Esophagus muscularis mucosa (tissue), 4 donors: ENCODE measurements at places on chromosomes 5 and 9. TPM values are rescaled to one million over a fixed set of nuclear protein-coding genes. Genes with fewer than 3 reads are reported as not detected.

Gene PCDHB14
- total RNA-seq = 8.7 TPM

DNA sequence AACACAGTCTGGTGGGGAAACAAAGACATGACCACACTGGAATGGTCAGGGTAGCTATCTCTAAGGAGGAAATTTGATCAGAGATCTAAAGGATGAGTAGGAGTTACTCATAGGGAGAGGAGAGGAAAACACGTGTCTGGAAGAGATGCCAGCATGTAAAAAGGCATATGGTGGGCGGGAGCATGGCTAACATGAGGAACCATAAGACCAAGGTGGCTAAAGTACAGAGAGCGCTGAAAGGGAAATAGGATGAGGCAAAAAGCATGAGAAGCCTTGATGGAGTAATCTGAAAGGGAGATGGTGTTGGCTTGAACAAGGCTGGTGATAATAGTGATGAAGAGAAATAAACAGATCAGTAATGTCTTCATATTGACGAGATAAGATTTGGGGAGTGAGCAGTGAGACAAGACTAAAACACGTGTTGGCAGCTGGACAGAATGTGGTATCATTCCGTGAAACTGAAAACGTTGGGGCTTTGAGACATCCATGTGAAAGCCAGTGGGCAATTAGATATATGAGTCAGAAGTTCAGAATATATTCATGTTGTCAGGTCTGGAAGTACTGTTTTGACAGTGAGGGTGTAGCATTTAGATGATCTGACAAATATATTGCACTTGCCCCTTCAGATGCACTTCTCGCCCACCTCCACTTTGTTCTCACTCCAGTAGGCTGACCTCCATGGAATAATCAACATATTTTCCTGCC lies 209.1 kb upstream of the KCNN2 start:
- no peaks in the 10 kb centered on the region for H3K4me1 ChIP-seq
- H3K27ac ChIP-seq = no peak overlapping the region
- no peak for DNase-seq
- H3K4me3 ChIP-seq = no peak overlapping the region
- H3K27me3 ChIP-seq = no peaks in the 10 kb centered on the region
- no peaks in the 10 kb centered on the region for H3K36me3 ChIP-seq

DNA sequence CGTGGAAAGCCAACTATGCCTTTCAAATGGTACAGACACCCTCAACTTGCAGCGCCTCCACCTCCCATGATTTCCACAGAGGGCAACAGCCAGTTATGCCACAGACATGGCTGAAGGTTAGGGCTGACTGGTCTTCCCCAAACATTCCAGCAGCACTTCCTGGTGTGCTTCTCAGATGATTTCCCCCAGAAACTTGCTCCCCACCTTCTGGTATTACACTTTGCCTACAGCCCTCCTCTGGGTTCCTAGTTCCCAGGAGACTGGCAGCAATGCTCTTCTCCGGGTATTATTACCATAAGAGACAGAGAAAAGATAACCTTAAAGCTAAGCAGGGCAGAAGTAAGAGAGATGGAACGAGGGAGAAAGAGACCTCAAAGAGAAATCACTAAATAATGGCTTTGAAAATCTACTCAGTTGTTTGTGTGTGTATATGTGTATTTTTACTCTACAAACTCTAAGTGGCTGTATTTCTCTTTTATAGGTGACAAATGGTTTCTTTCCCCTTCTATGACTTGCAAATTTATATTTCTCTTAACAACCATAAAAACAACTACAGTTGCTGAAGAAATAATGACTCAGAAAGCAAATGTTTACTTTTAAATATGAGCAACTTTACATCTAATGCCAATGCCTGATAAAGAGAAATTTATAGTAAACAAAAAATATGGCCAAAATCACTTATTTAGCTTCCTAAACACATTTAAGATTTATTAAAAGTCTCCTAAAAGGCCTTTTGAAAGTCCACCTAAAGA lies 133.8 kb downstream of the PDE4D start:
- H3K4me3 ChIP-seq = no peak overlapping the region
- H3K36me3 ChIP-seq = no peaks in the 10 kb centered on the region
- no peaks in the 10 kb centered on the region for H3K4me1 ChIP-seq
- DNase-seq = no peak
- H3K27ac ChIP-seq = no peak overlapping the region

GRCh38 chr9:28365020-28365640 lies 791.8 kb upstream of the C9orf72 start:
- H3K4me1 ChIP-seq = no peaks in the 10 kb centered on the region
- no peak overlapping the region for H3K27ac ChIP-seq
- no peak for DNase-seq

DNA sequence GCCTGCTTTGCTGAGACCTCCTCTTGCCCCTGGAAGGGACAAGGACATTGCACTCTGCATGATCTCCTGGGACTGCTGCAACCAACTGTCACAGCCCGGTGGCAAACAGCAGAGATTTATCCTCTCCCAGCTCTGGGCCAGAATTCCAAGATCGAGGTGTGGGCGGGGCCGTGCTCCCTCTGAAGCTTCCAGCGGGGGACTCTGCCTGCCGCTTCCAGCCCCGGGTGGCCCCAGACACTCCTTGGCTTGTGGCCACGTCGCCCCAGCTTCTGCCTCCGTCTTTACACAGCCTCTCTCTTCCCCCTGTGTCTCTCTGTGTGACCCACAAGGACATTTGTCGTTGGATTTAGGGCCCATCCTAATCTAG lies 67.1 kb downstream of the COL5A1 start:
- DNase-seq = no peak
- H3K27ac ChIP-seq = peak overlapping the region; percentile 87
- no peak overlapping the region for H3K4me3 ChIP-seq
- H3K4me1 ChIP-seq = peaks cover 57% of the 10 kb centered on the region
- no peaks in the 10 kb centered on the region for H3K36me3 ChIP-seq

DNA sequence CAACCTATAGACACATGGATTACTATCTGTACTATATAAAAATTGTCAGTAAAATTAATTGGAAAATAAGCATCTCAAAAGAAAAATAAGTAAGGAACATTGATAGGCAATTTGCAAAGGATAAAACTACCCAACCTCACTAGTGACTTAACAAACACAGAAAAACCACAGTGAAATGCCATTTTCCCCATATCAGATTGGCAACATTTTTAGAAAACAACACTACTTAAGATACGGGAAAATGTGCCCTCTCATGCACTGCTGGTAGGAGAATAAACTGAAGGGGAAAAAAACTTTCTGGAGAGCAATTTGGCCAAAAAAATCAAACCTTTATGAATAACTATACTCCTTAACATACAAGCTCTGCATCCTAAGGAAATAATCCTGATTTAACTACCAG lies 254.0 kb downstream of the DEPDC1B start:
- H3K4me1 ChIP-seq = no peaks in the 10 kb centered on the region
- no peaks in the 10 kb centered on the region for H3K27me3 ChIP-seq
- H3K36me3 ChIP-seq = no peaks in the 10 kb centered on the region
- no peak overlapping the region for H3K4me3 ChIP-seq

Gene C9orf153
- total RNA-seq = not detected

DNA sequence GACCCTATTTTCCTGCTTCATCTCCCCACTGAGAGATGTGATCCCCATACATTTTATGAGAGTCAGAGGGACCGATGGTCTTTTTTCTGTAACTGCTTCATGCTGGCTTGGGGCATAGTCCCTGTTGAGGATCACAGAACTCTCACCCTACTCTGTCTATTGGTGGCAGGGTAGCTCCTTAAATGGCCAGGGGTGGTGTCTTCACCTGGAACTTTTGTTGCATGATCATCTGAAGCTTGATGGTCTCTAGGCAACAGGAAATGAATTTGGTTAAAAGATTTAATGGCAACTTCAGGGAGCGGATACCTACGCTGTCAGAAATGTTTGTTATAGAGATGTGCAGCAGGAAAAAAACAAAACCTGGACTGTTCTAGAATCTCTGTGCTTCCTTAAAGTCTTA lies 87.0 kb upstream of the GLIS3 start:
- no peak overlapping the region for H3K27ac ChIP-seq
- DNase-seq = no peak

Gene LRRC26
- total RNA-seq = not detected

GRCh38 chr5:334903-335739 lies 13.6 kb downstream of the AHRR start:
- H3K4me3 ChIP-seq = no peak overlapping the region
- H3K36me3 ChIP-seq = no peaks in the 10 kb centered on the region
- H3K27me3 ChIP-seq = no peaks in the 10 kb centered on the region
- DNase-seq = no peak

- no peaks in the 10 kb centered on the region for H3K4me1 ChIP-seq
- H3K27me3 ChIP-seq = no peaks in the 10 kb centered on the region
- no peak overlapping the region for H3K27ac ChIP-seq
- H3K4me3 ChIP-seq = no peak overlapping the region
- H3K36me3 ChIP-seq = no peaks in the 10 kb centered on the region
- DNase-seq = no peak
These were observed 17.7 kb upstream of the FAM174A start for GRCh38 chr5:100517301-100517974.

Gene LURAP1L
- 22.0 TPM for total RNA-seq

DNA sequence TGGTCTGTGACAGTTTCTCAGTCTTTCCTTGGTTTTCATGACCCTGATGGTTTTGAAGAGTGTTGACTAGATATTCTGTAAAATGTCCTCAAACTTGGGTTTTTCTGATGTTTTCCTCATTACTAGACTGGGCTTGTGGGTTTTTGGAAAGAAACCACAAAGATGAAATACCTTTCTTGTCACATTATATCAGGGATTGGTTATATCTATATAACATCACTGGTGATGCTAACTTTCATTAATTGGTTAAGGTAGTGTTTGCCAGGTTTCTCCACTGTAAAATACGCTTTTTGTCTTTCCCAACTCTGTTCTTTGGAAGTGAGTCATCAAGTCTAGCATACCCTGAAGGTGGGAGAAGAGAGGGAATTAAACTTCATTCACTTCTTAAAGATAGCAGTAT lies 3.3 kb upstream of the IL31RA start:
- H3K36me3 ChIP-seq = no peaks in the 10 kb centered on the region
- no peak for DNase-seq
- H3K4me3 ChIP-seq = no peak overlapping the region
- H3K4me1 ChIP-seq = no peaks in the 10 kb centered on the region
- no peak overlapping the region for H3K27ac ChIP-seq

DNA sequence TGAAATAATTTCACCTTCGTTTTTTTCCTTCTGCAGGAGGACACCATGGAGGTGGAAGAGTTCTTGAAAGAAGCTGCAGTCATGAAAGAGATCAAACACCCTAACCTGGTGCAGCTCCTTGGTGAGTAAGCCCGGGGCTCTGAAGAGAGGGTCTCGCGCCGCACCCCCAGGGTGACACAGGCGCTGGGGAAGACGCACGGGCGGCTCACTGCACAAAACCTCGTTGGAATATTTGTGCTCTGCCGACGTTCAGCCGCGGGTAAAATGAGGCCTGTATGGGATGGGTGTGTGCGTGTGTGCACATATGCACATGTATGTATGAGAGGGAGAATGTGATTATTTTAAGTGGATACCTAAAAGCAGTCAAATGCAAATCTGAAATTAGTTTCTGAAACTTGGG lies 24.5 kb downstream of the QRFP start:
- H3K4me3 ChIP-seq = no peak overlapping the region
- H3K4me1 ChIP-seq = peaks cover 78% of the 10 kb centered on the region
- no peak for DNase-seq
- peak overlapping the region; percentile 70 for H3K27ac ChIP-seq
- H3K27me3 ChIP-seq = no peaks in the 10 kb centered on the region

DNA sequence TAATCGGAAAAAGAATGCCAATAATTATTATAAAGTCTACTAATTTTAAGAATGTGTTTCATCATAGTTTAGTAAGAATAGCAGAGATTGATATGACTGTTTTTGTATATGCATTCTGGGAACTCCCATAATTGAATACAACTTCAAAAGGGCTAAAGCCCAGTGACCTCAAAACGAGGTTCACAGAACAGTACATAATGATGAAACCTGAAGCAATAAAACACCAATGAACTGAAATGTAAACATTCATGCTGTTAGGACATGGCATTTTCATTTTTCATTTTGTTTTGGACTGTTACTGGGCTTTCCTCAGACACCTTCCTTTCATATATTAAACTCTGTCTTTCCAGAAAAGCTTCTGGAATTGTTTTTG lies 684 bp upstream of the JMY start:
- H3K4me3 ChIP-seq = peak overlapping the region; percentile 92
- DNase-seq = no peak
- H3K27ac ChIP-seq = peak overlapping the region; percentile 94
- peaks cover 39% of the 10 kb centered on the region for H3K4me1 ChIP-seq

Gene EPB41L4B
- total RNA-seq = 0.42 TPM

Gene HNRNPA0
- 14.5 TPM for total RNA-seq

Gene PKD2L2
- not detected for total RNA-seq

Gene TSSK1B
- not detected for total RNA-seq

GRCh38 chr5:14917719-14918118 lies 46.1 kb upstream of the ANKH start:
- no peaks in the 10 kb centered on the region for H3K36me3 ChIP-seq
- H3K27ac ChIP-seq = no peak overlapping the region
- no peaks in the 10 kb centered on the region for H3K27me3 ChIP-seq
- no peak for DNase-seq

DNA sequence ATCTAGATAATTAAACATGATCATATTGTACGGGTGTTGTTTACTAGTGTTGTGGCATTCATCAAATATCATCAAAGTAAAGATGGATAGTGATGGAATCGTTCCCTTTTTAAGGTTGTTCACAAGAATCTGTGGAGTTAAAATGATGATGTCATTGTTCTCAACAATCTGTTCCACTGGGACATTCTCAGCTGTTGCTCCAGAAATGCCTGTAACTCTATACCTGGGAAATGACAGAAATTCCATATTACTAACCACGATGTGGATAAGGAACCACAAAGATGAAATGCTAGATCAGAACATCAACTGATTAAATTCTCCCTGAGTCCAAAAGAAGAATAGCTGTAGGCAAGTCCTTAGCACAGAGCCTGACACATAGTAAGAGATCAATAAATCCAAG lies 38.0 kb downstream of the RIGI start:
- no peaks in the 10 kb centered on the region for H3K4me1 ChIP-seq
- H3K4me3 ChIP-seq = no peak overlapping the region
- H3K27me3 ChIP-seq = no peaks in the 10 kb centered on the region
- H3K27ac ChIP-seq = no peak overlapping the region
- H3K36me3 ChIP-seq = peaks cover 34% of the 10 kb centered on the region

GRCh38 chr5:61273279-61273975 lies 58.6 kb upstream of the ZSWIM6 start:
- H3K36me3 ChIP-seq = no peaks in the 10 kb centered on the region
- H3K27me3 ChIP-seq = no peaks in the 10 kb centered on the region
- no peak for DNase-seq
- no peak overlapping the region for H3K27ac ChIP-seq
- H3K4me3 ChIP-seq = no peak overlapping the region

DNA sequence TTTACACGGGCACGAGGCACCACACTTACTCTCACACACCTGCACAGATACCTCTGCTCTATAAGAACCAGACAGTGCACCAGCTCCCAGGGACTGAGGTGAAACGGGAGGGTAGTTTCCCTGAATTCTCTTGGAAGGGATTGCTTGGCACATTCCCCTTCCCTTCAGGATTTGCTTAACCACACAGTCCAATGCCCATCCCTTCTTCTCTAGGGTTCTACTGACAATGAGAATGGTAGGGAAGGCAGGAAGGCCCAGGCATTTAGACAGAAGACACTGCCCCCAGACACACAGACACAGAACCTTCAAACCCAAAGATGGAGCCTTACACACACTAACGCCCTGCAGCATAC lies 704 bp upstream of the LHX6 start:
- H3K27me3 ChIP-seq = peaks cover 41% of the 10 kb centered on the region
- DNase-seq = no peak
- H3K36me3 ChIP-seq = no peaks in the 10 kb centered on the region
- H3K4me1 ChIP-seq = peaks cover 27% of the 10 kb centered on the region
- no peak overlapping the region for H3K27ac ChIP-seq
